ENCODE measurements at places on chromosomes 3 and 15.

DNA sequence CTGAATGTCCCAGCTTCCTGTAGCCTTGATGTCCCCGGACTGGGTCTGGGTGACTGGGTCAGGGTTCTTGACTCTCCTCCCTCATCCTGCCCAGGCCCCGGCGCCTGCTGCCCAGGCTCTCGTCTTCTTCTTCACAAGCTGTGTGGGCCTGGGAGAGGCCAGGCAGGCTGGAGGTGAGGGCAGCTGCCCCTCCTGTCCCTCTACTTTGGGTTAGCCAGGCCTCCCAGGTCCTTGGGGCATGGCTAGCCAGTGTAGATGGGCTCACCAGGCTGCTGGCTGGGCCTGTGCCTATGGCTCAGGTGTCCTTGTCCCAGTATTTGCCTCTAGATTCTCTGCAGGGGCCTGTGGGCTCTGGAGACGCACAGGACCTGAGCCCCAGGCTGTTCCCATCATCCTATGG, 31.8 kb downstream of the TKT start:
- DNase-seq: no peak

DNA sequence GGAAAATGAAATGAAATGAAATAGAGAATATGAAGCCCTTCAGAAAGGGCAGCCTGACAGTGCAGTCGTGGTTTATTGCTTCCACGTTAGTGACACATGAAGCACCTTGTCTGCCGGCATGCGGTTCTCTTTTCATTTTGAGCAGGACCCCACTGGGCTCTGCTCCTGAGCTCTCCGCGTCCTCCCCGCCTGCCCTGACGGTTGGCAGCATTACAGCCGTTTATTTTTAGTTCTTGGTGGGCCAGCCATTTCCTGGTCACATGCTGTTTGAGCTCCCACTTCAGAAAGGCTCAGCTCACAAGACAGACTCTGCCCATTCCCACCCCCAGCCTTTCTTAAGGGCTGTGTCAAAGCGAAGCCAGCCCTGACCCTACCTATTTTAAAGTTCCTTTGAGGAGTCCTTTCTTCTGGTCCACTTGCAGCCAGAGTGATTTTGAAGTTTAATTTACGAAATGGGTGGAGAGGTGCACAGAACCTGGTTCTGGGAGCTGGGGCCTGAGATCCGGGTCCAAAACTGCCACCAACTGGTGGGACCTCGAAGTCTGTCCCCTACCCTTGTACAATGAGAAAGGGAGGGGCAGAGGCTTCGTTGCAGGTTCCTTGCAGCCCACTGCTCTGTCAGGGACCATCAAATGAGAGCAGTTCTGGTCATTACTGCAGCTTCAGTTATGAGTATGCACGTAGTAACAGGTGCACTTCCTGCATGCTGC, 60.1 kb downstream of the MGLL start:
- DNase-seq: no peak

DNA sequence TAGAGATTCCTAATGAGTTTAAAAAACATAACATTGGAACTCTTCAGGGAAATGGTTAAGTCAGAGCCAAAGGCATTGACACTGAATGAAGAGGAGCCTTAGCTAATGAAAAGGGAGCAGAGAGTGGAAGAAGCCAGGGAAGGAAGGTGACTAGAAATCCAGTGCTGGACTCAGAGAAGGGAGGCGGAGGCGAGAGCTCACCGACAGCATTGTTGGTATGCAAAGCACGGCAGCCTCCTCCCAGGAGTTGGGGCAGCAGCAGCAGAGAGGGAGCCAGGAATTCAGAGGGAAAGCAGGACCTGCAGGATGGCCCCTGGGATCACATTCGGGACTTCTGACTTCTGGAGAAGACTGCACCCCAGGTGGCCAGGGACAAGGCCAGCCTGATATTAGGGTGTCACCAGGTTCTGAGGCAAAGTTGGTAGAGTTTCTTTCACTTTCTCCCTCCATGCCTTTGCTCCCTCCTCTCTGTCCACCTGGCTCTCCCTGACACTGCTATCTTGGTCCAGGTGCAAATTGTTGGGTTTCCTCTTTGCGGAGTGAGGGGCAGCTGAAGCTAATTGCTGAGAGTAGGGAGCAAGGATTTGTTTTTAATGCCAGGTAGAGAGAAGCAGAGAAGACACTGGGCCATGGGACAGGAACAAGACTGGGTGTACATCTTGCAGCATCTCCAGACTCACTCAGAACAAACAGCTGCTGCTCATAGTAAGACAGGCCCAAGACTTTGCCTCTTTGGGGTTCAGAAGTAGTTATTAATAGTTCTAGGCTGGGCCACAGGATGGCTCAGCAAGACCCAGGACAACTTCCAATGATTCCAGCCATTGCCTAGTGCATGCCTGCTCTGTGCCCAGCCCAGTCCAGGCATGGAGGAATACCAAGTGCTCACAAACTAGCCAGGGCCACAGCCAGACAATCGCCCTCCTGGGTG, 157.9 kb downstream of the TLE3 start:
- DNase-seq: no peak

DNA sequence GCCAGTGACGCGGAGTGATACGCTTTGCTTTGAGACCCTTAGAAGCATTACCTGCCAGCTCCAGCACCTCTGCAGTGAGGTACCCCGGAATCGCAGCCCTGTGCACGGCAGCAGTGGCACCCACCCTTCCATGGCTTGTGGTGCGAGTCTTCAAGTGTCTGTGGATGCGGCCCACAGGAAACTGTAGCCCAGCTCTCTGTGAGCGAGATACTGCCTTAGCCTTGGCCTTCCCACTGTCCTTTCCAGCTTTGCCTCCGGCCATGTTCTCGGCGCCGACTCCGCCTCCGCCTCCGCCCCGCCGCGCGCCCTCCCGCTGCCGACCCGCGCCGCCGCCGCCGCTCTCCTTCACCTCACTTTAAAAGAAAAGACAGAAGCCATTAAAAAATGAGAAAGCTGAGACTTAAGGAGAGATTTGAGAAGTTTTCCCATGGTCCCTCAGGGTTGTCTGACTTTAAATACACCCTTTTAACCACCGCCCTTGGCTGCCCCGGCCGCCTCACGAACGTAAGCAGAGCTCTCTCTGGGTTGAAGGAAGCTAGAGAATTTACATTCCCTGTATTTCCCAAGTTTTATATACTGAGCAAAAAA, 78.5 kb upstream of the FAM174B start:
- DNase-seq: peak; percentile 53

GRCh38 chr3:138389841-138390581, 41.6 kb downstream of the MRAS start:
- no peak for DNase-seq

DNA sequence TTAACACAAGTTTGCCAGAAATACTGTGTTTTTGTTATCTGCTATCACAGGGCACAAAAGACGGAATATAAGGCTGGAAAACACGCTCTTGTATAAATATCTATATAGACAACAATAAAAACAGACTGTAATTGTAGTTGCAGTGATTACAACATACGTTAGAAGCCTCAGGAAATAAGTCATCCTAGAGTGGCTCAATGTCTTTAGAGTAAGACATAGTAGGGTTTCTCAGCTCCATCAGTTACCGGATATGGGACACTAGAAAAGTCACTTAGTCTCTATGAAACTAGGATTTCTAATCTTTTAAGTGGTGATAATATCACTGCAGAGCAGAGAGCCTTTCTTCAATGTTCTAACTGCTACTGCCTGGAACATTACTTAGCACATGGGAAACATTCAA, 208.8 kb downstream of the STAG1 start:
- no peak for DNase-seq

DNA sequence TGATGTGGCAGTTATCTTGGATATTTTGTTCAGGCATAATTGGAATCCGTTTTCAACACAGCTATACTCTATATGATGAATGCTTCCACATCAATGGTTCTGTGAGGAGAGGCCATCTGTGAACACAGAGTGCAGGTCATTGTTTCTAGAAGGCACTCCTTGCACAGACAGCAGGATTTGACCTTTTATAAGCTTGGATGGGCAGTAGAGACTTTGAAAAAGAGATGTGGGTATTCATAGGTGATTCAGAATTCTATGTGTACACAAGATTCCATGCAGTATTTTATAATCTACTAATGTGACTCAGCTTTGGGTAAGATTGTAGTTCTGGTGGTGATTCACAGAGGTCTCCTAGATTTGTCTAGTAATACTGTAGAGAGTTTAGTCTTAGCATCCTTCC, 12.5 kb downstream of the ARPP21 start:
- DNase-seq: no peak

- DNase-seq: no peak
These were observed 175.6 kb downstream of the SSR3 start for GRCh38 chr3:156379327-156379726.

DNA sequence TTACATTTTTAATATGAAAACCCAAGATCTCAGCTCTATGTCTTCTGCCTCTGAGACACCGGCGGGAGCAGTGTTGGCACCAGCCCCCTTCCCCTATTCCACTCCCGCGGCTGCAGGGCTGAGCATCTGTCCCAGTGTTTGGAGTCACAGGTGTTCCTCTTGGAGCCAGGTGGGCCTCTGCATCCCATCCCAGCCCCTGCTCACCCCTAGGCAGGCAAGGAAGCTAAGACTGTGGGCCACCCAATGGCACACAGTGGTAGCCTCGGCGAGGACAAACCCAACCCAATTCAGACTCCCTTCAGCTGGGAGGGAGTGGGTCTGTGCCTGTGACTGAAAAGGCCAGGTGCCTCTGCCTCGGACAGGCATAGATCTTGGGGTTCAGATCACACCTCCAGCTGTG, 3.1 kb downstream of the CHST13 start:
- DNase-seq: no peak

DNA sequence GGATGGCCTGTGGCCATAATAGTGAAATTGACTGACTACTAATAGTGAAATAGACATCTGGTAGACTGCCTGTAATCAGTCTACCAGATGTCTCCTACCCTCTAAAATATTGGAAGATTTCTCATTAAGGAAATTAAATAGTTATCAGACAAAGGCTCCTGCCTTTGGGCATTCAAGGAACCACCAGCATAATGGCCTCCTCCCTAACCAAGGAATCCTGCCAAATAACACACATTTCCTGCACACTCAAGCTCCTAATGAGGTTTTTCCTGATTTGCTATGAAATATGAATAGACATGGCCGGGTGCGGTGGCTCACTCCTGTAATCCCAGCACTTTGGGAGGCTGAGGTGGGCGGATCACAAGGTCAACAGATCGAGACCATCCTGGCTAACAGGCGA, 14.6 kb downstream of the NUSAP1 start:
- no peak for DNase-seq

DNA sequence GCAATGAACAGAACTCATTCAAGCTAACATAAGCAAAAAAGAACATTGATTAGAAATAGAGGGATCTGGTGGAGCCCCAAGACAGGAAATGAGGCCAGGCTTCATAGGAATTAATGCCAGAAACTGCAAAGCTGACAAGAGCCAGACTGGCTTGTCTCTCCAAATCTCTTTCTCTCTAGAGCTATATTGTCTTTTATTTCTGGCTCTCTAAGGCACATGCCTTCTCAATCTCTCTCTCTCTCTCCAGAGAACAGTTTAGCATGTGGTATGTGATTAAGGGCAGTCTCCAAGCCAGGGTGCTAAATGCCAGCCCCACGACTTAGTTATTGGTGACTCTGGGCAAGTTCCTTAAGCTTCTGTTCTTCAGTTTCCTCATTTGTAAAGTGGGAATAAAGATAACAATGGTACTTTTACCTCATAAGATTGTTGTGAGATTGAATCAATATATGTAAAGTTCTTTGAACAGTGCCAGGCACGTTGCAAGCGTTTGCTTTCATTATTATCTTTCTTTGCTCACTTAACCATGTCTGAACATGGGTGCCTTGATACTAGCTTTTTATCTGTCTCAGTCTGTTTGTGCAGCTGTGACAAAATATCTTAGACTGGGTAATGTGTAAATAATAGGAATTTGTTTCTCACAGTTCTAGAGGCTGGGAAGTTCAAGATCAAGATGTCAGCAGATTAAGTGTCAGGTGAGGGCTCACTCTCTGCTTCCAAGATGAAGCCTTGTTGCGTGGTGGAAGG, 123.2 kb downstream of the BDH1 start:
- no peak for DNase-seq

DNA sequence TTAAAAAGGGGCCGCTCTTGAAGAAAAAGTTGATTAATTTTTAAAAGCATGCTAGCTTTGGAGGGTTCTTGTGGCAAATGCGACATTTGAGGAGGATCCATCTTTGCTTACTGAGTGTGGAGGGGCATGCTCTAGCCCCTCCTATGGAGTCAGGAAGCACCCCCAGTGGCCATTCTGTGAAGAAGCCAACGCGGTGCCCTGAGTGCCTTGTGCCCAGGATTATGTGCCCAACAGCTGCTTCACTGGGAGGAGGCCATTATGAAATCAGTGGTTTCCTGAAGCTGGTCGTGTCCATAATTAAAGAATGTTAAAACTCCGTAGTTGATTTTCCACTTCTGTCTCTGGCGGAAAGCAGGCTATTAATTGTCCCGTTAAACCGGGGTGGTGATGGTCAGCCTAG, 69.1 kb upstream of the TNFAIP8L3 start:
- no peak for DNase-seq

- DNase-seq: peak; percentile 41
These were observed 154.7 kb upstream of the GOLIM4 start for GRCh38 chr3:168250415-168250861.

GRCh38 chr15:68012911-68013310, 41.2 kb upstream of the PIAS1 start:
- DNase-seq: no peak

DNA sequence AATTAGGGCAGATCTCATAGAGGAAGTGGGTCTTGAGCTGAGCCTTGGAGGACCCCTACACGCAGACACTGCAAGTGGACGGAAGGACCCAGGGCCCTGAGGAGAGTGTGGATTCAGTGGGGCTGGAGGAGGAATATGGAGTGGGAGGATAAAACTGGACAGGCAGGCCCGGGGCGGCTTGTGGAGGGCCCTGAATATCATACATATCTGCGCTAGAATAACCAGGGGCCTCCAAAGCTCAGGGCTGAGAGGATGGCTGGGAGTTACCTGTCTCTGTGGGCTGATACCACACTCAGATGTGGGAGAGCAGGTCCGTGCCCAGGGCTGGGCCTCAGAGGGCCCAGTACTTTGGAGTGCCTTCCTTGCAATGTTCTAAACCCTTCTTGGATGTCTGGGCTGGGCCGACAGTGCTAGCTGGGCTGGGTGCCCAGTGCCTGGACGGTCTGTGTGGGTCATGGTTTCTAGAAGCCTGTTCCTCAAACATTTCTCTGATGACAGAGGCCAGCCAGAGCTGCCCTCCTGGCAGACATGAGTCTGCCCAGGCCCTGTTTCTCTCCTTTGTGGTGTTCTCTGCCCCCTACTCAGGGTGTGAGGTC, 29.6 kb downstream of the CHRD start:
- DNase-seq: no peak

GRCh38 chr3:196989721-196990262, 21.2 kb upstream of the PIGZ start:
- no peak for DNase-seq

GRCh38 chr3:100426067-100426682, 24.8 kb downstream of the LNP1 start:
- DNase-seq: no peak

GRCh38 chr3:184322731-184323487, 8.5 kb downstream of the EIF4G1 start:
- no peak for DNase-seq

- no peak for DNase-seq
These were observed 41.0 kb downstream of the RFX7 start for GRCh38 chr15:56202701-56203100.

- DNase-seq: peak; percentile 20
These were observed 32.8 kb downstream of the MYH15 start for GRCh38 chr3:108477511-108478147.

- DNase-seq: no peak
These were observed 302.5 kb upstream of the PROK2 start for GRCh38 chr3:72087420-72087819.

Data from left renal cortex interstitium (tissue), 4 donors.